ENCODE measurements at places on chromosomes 13 and 19. TPM values are rescaled to one million over a fixed set of nuclear protein-coding genes. Genes with fewer than 3 reads are reported as not detected.

SLAIN1 gene
- 0.34 TPM for total RNA-seq

CKAP2 gene
- total RNA-seq = 80.2 TPM

PPP1R37 gene
- 32.7 TPM for total RNA-seq

GNA15 gene
- total RNA-seq = 1.5 TPM

ZNF563 gene
- not detected for total RNA-seq

SRRM5 gene
- not detected for total RNA-seq

CD79A gene
- total RNA-seq = 0.69 TPM

TGFBR3L gene
- total RNA-seq = 30.9 TPM

CCDC169 gene
- total RNA-seq = not detected

SIGLEC8 gene
- not detected for total RNA-seq

IGFL1 gene
- not detected for total RNA-seq

AP1M2 gene
- 111 TPM for total RNA-seq

SLC39A3 gene
- total RNA-seq = 39.1 TPM

ZNF726 gene
- total RNA-seq = not detected

IZUMO2 gene
- total RNA-seq = not detected

CALR3 gene
- total RNA-seq = not detected

FBXO27 gene
- 16.4 TPM for total RNA-seq

NXNL1 gene
- not detected for total RNA-seq

ZNF296 gene
- total RNA-seq = 9.2 TPM

TNFAIP8L1 gene
- 22.2 TPM for total RNA-seq

KRTDAP gene
- 0.74 TPM for total RNA-seq

ZNF527 gene
- 2.0 TPM for total RNA-seq

ZNF560 gene
- not detected for total RNA-seq

TUBA3C gene
- total RNA-seq = not detected

POSTN gene
- not detected for total RNA-seq

OR7D2 gene
- total RNA-seq = 0.07 TPM

AMER2 gene
- not detected for total RNA-seq

TMEM145 gene
- total RNA-seq = 7.2 TPM

LRG1 gene
- total RNA-seq = 1.3 TPM

KCTD12 gene
- 1.9 TPM for total RNA-seq
